ENCODE measurements at places on chromosomes 11 and 22.

DNA sequence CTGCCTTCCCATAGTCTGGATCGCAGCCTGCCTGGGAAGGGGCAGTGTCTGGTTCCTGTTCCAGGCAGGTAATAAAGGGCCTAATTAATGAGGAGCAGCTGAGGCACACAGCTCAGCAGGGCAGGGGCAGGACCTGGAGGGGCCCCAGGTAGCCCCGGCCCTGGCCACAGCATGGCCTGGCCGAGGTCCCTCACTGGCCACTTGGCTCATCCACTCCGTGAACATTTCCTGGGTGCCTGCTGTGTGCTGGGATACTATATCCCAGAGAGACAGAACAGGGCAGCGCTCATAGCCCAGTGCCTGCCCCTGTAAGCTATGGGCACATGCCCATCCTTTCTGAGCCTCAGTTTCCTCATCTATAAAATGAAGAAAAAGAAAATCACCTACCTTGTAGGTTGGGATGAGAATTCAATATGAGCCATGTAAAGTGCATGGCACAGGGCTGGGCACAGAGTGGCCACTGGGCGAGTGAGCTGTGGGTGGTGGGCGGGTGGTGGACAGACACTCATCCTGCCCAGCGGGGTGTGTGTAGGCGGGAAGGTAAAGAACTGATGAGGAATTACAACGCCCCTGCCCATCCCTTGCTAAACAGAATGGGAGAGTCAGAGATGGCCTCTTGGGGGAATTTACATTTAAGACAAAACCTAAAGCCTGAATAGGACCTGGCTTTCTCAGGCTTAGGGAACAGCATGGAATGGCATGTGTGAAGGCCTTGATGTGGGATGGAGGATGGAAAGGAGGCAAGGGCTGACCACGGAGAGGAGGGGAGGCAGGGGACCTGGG, 9.2 kb downstream of the MYRF start:
- DNase-seq: no peak

DNA sequence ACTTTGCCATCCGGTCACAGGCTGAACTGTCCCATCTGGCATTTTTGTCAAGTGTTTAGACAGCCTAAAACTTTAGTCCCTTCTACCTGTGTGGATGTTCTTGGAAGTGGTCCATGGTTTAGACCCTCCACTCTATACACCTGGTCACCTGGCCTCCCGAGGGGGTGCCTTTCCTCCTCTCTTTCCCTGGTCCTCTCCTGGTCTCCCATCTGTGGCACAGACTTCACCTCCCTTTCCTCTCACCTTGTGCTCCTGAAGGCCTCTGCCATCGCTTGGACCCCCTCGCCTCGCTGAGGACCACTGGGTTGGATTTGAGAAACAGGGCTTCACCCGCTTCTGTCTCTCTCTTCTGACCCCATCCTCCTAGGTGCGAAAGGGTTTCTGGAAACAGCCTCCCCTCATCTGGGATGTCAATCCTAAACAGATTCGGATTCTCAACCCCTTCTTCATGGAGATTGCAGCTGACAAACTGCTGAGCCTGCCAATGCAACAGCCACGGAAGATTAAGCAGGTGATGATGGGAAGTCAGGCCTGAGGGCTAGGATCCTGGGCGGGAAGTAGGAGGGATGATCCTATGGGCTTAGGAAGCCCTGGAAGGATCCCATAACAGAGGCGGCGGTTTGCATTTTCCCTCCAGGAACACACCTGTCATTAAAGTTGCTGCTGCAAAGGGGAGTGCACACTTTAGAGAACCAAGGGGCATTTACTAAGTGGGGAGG, 53.6 kb downstream of the ST3GAL4 start:
- DNase-seq: no peak

- DNase-seq: no peak
Observed at GRCh38 chr11:10637731-10638151, 55.8 kb downstream of the IRAG1 start.

- DNase-seq: peak; percentile 88
Observed at GRCh38 chr22:38923463-38924346, 33.7 kb upstream of the APOBEC3A start.

- DNase-seq: no peak
Observed at GRCh38 chr11:9259981-9260837, 4.9 kb downstream of the DENND5A start.

GRCh38 chr11:115168686-115169085, 335.5 kb downstream of the CADM1 start:
- DNase-seq: no peak

GRCh38 chr22:29269731-29270474, 1.8 kb downstream of the EWSR1 start:
- no peak for DNase-seq

DNA sequence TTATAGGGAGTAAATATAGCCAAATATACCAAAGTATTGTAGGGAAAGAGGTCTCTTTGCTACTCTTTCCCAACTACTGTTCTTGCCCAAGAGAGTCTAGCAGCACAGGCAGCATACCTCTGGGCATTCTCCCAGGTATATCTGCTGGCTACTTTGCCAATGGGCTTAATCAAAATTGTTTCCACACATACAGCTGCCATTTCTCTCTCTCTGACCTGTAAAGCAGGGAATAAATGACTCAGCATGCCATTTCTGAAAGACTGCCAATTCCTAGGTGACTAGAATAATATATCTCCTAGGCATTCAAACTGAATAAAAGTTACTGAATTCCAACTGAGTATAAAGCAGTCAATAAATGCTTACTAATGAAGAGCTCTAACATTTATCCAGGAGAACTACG, 44.6 kb downstream of the RDX start:
- DNase-seq: peak; percentile 26

DNA sequence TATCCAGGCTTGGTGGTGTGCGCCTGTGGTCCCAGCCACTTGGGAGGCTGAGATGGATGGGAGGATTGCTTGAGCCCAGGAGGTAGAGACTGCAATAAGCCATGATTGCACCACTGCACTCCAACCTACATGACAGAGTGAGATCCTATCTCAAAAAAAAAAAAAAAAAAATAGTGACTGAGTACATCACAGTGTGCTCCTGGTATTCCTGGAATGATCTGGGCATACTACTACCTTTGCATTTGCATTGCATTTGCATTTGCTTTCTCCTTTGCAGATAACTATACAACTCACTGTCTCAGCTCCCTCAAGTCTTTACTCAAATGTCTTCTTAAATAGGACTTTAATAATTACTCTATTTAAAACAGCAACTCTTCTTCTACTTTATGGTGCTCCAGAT, 51.8 kb downstream of the DLG2 start:
- DNase-seq: no peak

GRCh38 chr11:1167751-1168231, 10.0 kb downstream of the MUC5AC start:
- DNase-seq: no peak

- DNase-seq: no peak
Observed at GRCh38 chr22:25572708-25573171, 8.3 kb downstream of the GRK3 start.

GRCh38 chr11:65609665-65610064, 4.4 kb downstream of the MAP3K11 start:
- no peak for DNase-seq

DNA sequence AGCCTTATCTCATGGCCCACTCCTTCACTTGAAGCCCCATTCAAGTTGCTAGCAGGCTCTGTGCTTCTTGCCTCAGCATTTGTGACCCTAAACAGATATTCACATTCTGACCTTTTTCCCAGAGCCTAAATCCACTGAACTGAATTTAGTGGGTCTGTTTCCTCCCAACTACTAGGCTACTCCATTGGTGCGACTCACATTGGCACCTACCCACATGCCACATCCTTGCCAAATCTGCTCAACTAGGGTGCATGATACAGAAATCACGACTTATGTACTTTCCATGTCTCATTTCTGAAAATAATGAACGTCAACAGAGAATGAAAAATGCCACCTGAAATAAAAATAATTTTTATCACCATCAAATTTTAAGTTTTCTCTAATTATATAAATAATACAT, 8.4 kb upstream of the MMP12 start:
- no peak for DNase-seq

DNA sequence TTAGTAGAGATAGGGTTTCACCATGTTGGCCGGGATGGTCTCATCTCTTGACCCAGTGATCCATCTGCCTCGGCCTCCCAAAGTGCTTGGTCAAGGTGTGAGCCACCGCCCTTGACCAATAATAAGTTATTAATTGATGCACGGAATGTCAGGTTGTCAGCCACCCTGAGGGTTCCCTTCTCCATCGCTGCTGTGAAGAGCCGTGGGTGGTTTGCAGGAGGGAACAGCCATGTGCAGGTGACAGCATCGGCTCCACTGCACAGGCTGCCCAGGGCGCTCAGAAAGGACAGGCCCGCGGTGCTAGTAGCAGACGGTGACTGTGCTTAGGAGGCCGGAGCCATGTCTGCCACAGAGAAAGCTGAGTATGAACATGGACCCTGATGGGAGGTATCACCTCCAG, 814.0 kb downstream of the BRD1 start:
- DNase-seq: no peak

GRCh38 chr11:47591764-47592163, 2.4 kb downstream of the C1QTNF4 start:
- DNase-seq: no peak

GRCh38 chr11:59216641-59217564, 4.2 kb upstream of the MPEG1 start:
- DNase-seq: no peak

GRCh38 chr11:101812546-101812945, 102.3 kb upstream of the CEP126 start:
- DNase-seq: no peak

- no peak for DNase-seq
Observed at GRCh38 chr11:103883856-103884255, 152.6 kb upstream of the DDI1 start.

- no peak for DNase-seq
Observed at GRCh38 chr11:76772783-76773106, 10.4 kb upstream of the TSKU start.

GRCh38 chr11:80432057-80432456, 991.2 kb upstream of the TENM4 start:
- DNase-seq: peak; percentile 46

GRCh38 chr11:3810951-3811350, 2.6 kb downstream of the PGAP2 start:
- no peak for DNase-seq

DNA sequence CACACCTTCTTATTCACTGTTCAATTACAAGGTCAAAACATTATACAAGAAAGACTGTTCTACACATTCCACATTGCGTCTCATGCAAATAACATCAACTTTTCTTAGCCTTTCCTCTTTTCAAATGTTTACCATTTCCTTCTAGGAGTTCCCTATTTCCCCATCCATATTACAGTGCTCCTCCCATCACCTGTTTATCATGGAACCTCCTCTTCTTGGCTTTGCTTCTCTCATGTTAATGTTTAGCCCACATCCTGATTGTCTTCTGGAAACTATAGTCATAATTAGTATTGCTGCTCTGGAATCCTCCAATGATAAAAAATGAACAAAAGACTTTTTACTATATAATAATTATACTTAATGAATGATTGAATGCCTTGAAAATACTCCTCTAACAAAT, 21.3 kb downstream of the OR52E1 start:
- no peak for DNase-seq

DNA sequence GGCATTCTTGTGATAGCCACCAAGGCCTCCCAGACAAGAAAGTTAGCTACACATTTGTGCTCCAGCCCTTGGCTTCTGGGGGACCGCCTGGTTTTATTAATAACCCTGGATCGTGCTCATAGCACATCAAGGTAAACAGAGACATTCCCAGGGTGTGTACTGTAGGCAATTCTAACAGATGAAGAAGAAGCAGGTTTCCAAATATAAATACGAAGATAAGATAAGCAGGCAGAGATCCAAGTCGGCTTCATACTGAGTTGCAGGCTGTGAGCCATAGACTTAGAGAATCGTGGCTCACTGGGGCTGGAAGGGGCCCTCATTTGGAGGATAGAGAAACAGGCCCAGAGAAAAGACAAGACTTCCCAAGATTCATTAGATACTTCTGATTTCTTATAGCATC, 131.4 kb downstream of the TENM4 start:
- DNase-seq: no peak

GRCh38 chr11:18364495-18365073, 29.8 kb upstream of the LDHA start:
- no peak for DNase-seq

DNA sequence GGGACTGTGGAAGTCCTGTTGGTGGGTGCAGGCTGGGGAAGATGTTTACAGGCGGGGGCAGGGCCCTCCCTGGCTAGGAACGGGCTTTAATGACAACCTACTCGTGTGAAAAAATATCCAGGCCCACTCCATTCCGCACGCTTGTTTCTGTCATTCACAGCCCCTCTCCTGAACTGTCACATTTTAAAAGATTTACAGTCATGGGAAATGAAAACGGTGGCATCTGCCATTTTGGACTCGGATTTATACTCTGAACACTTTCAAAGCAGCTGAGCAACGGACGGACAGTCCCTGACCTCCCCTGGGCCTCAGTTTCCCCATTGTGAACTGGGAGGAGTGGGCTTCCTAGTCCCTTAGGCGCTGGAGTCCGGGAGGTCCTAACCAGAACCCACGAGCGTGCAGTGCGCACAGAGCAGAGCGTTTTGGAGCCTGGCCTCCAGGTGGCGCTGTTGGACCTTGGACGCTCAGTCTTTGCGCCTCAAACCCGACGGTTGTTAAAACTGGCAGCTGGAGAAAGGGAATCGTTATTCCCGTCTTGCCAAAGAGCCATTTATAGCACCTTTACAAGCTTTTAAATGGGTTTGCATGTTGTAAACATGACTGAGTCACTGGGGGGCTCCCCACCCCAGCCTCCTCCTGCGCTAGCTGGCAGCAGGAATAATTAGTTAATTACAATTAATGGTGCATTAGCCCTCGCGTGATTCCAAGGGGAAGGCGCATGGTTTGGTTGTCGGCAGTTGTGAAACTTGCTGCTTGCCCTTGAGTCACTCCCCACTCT, 75.3 kb downstream of the FBLN1 start:
- DNase-seq: peak; percentile 32

DNA sequence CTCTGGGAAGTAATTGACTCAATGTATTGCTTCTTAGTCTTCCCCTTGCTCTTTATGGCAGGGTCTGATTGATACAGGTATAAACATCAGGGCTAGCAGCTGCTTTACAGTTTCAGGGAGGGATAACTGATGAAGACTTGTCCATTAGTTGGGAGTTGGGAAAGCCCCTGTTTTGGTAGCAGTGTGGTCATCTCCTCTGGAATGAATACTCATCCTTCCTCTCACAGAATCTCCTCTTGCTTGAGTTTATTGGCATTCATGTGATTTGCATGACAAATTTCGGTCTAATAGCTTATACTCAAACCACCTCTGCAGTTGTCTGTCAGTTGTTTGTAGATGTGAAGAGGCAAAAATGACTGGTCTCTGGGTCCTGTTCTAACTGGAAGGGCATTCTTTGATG, 79.7 kb downstream of the FAT3 start:
- DNase-seq: no peak

- peak; percentile 78 for DNase-seq
Observed at GRCh38 chr11:44950625-44951476, at the start of gene TP53I11. Gene TP53I11, minus strand, starts transcription at chr11:44950883. Its CDS starts 12,548 bp downstream, at chr11:44938335.

DNA sequence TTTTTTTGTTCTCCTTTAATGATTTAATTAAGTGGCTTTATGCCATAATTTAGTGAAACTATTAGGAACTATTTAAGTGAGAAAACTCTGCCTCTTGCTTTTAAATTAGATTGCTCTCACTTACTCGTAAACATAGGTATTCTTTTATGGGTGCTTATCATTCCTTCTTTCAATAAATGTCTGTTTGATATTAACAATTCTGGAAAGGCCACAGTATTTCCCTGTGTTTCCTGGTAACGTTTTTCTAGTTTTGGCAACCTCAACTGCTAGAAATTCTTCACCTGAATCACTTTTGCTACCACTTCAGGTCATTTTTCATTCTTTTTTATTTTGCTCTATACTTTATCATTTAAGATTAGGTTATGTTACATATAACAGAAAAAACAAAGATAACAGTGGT, 19.9 kb upstream of the NCR3LG1 start:
- no peak for DNase-seq

- no peak for DNase-seq
Observed at GRCh38 chr22:46634011-46634699, 14.0 kb downstream of the GRAMD4 start.

Data from NCI-H774 (cell line).